ENCODE measurements at places on chromosomes 7 and 10.

- DNase-seq: no peak
Observed at GRCh38 chr10:112801748-112802147, 148.3 kb upstream of the TCF7L2 start.

DNA sequence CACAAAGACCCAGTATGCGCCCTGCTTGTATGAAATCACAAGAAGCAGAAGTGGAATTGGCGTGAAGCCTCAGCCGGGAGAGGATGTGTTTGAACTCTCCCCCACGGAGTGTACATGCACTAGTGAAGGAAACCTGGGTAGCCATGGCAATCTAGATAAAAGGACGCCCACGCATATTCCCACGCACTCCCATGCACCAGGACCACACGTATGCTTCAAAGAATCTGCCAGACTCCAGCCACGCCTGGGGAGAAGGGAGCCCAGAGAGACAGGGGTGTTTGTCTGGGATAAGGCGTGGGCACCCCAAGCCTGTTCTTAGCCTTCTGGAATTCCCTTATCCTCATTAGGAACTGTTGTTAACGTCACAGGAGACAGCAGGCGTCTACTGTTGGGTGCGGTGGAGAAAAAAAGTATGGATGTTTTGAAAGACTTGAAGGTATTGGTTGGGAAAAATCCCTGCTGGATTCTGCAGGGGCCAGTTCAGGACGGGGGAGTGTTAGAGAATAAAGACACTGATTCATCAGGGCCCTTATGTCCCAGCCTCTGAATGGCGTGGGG, 28.9 kb upstream of the ECHDC3 start:
- no peak for DNase-seq

DNA sequence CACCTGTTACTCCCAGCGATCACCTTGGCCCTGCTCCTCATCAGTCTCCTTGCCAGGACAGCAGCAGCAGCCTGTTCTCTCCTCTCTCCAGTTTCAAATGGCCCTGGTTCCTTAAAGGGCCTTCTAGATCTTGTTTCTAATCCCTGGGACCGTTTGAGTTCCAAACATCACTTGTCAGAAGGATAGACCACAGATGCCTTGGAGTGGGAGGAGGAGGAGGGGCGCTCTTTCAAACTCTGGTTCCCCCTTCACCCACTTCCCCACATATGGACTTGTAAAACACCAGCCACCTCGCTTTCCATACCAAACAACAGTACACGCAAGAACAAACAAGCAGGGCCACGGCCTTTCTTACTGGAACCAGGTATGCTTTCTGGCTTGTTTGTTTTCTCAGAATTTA, 104.8 kb downstream of the PLXNA4 start:
- no peak for DNase-seq

GRCh38 chr10:111275091-111275490, 198.3 kb downstream of the ADRA2A start:
- no peak for DNase-seq

DNA sequence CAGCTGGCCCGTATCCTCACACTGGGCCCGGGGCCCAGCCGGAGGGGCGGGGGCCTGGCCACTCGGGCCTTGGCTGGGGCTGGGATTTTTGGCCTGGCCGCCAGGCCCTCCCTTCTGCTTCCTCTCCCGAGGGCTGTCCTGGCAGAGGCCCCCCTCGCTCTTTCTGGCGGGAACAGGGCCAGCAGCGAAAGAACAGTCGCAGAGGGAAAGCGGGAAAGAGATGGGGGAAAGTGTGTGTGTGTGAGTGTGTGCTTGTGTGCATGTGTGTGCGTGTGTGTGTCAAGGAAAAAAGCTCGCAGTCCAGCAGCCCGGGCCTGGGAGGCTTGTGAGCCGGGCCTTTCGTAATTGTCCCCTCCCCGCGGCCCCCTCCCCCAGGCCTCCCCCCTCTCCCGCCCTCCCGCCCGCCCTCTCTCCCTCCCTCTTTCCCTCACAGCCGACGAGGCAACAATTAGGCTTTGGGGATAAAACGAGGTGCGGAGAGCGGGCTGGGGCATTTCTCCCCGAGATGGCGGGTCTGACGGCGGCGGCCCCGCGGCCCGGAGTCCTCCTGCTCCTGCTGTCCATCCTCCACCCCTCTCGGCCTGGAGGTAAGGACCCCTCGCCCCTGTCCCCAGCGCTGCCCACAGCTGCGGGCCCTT, at the start of gene ELN:
ELN (plus strand) TSS at position 491 of the 638 bp plus-strand sequence; CDS start at position 506, 15 bp downstream.
- no peak for DNase-seq

- DNase-seq: no peak
Observed at GRCh38 chr10:120999868-121000267, 148.7 kb downstream of the WDR11 start.

DNA sequence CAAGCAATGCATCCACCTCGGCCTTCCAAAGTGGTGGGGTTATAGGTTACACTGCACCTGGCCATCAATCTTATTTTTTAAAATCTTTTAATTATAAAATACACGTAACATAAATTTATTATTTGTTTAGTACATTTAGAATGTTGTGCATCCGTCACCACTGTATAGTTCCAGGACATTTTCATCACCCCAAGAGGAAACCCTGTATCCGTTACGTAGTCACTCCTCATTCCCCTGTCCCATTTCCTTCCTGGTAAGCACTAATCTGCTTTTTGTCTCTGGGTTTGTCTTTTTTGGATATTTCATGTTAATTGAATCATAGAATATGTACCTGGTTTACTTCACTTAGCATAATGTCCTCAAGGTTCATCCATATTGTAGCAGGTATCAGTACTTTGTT, 51.2 kb downstream of the MAPK8 start:
- no peak for DNase-seq

DNA sequence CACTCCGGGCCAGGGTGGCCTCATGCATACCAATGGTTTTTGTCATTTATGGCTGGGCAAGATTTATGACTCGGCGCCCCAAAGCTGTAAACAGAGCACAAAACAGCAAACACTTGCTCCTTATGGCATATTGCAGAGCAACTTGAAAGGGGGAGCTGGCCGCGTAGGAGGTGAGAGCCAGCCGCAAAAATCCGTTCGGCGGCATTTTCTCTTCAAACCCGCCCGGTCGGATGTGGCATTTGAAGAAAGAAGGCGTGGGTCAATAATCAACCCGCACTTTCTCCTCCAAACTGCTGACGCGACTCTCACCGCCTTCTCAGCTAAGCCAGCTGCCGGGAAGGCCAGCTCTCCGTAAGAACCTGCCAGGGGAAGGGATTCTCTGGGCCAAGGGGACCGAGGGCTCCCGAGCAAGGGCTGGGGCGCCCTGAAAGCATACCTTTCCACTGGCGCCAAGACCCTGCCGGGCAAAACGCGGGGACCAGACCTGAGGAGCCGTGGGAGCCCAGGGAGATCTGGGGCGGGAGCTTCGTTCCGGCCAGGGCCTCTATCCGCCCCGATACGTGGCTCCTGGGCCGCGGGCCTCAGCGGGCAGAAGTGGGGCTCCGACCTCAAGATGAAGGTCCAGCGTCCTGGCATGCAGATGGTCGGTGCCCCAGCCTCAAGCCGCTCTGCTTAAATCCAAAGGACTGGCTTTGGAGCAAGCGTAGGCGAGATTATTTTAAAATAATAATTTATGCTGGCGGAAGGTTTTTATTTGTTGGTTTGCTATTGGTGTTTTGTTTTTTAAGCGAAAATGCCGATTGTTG, 12.9 kb upstream of the HOXA2 start:
- DNase-seq: no peak

- no peak for DNase-seq
Observed at GRCh38 chr7:106679153-106679931, 18.4 kb upstream of the CCDC71L start.

DNA sequence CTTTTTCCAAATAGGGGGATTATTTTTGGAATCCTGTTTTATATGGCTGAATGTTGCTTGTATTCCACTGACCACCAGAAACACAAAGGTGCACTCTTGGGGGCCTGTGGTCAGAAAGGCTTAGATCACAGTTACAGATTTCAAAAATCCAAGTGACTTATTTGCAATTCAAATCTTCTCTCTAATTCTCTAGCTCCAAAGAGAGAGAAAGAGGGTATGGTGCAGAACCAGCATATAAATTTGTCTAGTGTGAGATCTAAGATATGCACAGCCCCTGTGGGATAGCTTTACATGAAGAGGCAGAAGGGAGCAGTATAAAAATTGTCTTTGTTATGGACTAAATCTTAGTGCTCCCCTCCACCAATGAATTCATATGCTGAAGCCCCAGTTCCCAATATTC, 1121.7 kb upstream of the CELF2 start:
- no peak for DNase-seq

- DNase-seq: no peak
Observed at GRCh38 chr10:72175149-72175548, 40.7 kb upstream of the ANAPC16 start.

DNA sequence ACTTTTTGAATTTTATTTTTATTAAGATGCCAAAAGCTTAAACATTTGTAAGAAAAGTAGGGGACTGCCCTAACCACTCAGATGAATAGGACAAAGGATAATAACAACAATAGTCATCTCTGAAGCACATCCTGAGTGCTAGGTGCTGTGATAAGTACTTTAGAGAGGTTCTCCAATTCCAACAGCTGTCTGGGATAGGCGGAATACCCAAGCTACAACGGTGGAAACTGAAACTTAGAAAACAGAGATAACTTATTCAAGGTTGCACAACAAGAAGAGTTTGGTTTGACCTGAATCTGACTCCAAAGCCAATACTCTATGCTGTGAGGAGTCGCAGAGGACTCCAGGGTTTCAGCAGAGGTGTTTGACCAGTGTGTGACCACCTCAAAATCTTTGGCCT, 2.0 kb downstream of the RTKN2 start:
- DNase-seq: no peak

DNA sequence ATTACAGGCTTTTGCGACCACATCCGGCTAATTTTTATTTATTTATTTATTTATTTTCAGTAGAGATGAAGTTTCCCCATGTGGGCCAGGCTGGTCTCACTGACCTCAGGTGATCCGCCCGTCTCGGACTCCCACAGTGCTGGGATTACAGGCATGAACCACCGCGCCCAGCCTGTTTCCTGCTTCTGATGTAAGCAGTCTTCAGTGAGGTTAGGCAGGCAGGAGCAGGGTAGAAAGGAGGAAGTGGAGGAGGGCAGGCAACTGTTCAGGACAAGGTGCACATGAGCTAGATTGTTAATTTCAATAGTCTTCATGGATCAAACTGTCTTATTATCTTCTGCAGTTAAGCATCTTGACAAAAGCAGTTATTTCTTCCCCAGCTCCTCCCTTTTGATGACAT, 605.0 kb downstream of the CCSER2 start:
- no peak for DNase-seq

- DNase-seq: no peak
Observed at GRCh38 chr7:20316706-20317105, 14.0 kb upstream of the ITGB8 start.

DNA sequence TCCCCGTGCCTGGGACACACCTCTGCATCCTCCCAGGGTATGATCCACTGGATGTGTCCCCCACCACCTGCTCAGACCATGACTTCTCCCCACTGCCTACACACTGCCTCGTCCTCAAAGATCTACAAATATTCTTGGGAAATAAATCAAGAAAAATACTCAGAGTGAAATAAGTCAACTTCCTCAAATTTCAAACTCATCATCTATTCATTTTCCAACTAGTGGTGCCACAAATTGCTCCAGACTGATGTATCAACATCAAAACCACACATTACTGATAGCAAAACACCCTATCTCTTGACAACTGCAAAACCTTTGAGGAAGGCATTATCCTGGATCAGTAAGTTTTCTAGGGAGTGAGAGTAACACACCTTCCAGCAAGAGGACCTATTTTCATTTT, 87.7 kb downstream of the GRB10 start:
- no peak for DNase-seq

- DNase-seq: peak; percentile 67
Observed at GRCh38 chr10:104327745-104328645, 10.3 kb downstream of the ITPRIP start.

GRCh38 chr7:20064181-20064970, 152.8 kb downstream of the MACC1 start:
- no peak for DNase-seq

DNA sequence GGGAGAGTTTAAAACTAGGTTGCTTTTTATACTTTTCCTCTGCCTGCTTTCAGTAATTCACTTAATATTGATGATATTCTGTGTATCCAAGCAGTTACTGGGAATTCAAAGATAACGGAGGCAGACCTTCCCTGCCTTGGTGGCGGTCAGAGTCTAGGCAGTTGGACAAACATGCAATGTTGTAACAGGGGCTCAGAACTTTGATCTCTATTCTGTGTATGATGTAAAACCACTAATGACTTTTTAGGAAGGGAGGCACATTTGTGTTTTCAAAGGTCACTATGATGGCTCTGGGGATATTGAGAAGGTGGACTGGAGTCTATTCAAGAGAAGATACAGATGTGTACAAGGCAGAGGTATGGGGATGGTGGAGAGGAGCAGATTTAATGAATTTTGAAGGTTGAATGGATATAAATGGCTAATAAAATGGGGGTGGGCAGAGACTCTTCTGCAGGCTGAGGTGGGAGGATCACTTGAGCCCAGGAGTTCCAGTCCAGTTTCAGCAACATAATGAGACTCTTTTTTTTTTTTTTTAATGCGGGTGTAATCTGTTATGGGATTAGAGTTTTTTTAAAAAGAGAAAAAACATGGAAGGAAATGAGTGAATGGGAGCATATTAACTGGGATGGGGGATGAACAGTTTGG, 5.7 kb upstream of the PON2 start:
- no peak for DNase-seq

- no peak for DNase-seq
Observed at GRCh38 chr7:37491919-37492694, 43.4 kb upstream of the ELMO1 start.
